Stimulated activated CD8-positive, alpha-beta memory T cell treated with anti-CD3 and anti-CD28 coated beads, Interleukin-2, amount 100 ng/mL, for 1 hour (primary cell): ENCODE measurements at places on chromosomes 6 and 20.

DNA sequence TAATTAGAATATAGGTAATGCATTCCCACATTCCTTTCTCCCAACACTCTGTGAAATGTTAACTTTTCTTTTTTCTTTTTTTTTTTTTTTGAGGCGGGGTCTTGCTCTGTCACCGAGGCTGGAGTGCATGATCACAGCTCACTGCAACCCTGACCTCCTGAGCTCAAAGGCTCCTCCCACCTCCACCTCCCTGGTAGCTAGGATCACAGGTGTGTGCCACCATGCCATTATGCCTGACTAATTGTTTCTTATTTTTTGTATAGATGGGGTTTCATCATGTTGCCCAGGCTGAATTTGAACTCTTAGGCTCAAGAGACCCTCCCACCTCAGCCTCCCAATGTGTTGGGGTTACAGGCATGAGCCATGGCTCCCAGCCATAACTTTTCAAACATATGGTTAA lies 135.7 kb upstream of the SHLD1 start:
- no peak for DNase-seq

DNA sequence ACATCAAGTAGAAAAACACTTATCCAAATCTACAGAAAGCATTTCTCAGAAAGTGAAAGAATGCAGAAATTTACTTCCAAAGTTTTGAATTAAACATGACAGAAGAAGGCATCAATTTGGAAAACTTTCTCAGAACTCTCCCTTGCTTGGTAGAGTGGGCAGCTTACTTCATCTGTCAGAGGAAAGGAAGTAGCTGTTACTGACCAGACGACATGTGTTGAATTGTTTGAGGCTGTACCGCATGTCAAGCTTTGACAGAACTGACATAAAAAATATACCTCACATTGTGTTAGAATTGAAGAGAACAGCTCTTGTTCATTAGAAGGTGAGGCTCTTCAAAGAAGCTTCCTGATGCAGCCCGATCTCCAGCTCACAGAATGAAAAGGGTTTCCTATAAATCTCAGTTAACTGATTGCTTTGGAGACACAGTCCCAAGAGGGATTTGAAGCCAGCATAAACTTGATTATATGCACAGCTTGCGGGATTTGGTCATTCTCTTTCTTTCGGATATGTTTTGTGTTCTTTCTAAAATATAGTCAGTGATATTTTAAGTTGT lies 190.7 kb downstream of the PLCB1 start:
- DNase-seq = no peak

DNA sequence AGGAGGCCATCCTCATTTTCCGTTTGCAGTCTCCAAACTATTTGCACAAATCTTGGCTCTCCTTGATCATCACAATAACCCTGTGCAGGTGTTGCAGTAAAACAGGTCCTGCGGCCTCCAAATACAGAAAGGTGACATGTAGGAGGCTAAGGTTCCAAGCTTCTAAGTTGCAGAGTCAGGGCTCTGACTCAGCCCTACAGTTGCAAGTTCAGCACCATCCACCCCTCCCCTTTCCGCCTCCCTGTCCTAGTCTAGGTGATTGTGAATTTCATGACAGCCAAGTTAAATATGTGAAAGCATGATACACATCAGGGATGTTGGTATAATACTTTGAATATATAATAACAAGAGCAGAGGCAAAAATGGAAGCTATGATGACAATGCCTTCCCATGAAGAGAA lies 317.3 kb upstream of the CDH4 start:
- DNase-seq = no peak

GRCh38 chr20:61341605-61342004 lies 89.5 kb downstream of the CDH4 start:
- DNase-seq = no peak

GRCh38 chr6:130423044-130423443 lies 57.2 kb downstream of the TMEM200A start:
- DNase-seq = no peak

DNA sequence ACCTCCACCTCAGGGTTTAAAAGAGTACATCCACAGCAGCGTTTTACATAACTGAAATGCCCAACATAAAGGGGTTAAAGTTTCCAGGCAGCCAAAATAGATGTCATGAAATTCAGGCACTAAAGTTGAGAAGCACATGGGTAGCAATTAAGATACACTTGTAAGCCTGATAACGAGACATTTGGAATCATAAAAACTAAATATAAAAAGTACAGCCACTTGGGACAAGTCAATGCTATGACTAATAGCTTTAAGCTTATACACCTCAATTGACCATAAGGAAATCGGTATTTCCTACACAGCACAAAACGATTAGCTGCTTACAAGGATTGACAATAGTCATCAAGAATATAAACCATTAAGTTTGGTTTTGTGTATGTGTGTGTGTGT lies 11.8 kb downstream of the LOC128125822 start:
- no peak for DNase-seq

DNA sequence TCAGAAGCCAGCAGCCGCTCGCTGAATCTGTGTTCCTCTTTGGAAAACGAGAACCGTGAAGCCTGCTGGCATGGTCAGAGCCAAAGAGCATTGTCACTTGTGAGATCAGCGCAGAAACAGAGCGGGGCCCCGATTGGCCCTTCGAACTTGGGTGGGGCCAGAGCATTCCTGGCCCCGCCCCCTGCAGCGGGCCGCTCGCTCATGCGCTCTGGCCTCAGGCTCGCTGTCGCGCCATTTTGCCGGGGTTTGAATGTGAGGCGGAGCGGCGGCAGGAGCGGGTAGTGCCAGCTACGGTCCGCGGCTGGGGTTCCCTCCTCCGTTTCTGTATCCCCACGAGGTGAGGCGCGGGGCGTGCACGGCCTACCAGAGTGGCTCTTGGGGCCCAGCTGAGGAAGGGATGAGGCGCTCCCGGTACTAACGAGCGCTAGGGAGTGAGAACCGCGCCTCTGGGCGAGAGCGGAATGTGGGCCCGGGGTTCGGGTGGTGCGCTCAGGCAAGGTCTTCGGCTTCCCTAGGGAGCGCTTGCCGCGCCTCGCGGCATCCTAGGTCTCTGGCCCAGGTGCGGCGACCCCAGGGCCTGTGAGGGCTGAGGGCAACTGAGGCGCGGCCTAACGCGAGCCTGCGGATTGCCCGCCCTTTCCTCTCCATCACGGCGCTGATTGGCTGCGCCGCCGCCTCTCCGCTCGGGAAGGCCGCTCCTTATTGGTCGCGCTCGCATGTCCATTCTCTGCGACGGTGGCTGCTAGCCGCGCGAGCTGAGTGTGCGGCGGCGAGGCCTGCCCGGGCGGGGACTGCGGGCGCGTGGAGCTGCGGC lies at the start of gene CSE1L:
Gene CSE1L (plus strand): TSS at position 226 of the 814 bp plus-strand sequence. CDS start 12,152 bp downstream, outside the sequence.
- peak; percentile 90 for DNase-seq

DNA sequence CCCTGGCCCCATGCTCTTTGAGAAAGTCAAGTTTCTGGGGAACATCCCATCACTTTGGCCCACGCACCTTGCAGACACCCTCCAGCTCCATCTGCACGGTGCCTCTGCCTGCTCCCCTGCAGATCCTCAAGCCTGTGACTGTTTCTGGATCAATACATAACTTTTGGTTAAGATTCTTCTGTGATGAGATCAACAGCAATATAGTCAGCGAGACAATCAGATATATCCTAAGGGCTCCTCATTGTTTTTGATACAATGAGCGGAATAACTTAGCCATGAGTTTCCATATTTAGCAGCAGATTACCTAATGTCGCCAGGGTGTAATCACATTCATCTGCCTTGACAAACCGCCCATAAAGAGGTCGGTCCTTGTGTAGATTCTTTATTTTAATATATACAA lies 109.3 kb upstream of the MTHFD1L start:
- no peak for DNase-seq

DNA sequence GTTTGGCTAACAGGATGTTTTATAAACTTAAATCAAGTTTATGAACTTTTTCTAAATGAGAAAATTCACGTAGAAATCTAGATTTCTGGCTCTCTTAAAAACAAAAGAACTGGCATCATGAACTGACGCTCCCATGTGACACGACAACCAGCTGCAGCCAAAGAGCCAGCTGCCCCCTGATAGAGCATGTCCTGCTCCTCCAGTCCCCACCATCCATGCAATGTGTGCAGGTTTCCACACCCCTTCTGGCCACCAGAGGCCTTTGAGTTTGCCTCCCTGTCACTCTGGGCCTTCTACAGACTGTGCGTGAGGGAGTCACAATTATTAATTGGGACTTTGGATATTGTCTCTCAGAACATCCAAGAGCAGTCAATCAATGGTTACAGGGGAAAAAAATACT lies 1.6 kb upstream of the GPLD1 start:
- DNase-seq = no peak

DNA sequence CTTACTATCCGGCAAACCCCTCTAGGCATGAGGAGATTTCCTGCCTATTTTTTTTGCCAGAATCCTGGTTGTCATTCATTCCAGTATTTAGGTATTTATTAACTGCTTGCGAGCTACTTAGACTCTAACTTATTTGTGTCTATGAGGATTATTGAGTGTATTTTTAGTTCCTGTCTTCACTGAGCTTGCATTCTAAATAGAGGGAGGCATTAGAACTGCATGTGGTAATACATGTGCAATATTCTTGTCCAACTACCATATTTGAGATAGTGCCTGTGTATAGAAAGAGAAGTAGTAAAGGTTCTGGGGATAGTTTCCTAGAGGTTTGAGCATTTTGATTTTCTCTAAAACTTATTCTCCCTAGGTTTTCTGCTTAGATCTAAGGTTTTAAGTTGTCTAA lies 308.9 kb downstream of the EYA4 start:
- no peak for DNase-seq

- no peak for DNase-seq
Measured at GRCh38 chr6:138349891-138350290, 27.8 kb upstream of the SMIM28 start.

DNA sequence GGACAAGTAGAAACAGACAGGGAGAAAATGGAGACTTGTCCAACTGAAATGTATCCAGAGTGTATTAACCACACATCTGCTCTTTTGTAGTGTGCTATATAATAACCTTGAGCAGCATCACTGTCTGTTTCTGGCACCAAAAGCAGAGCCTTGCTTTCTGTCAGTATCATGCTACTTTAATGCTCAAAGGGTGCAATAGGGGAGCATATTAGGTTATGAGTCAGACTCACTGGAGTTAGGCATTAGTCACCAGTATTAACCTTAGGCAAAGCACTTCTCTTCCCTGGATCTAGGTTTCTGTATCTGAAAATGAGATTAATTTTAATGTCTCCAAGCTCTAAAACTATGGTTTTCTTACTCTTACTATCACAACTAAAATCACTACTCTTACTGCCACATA lies 280.1 kb downstream of the TFAP2B start:
- no peak for DNase-seq

GRCh38 chr20:45853484-45853883 lies 3.7 kb downstream of the ACOT8 start:
- no peak for DNase-seq

- DNase-seq = no peak
Measured at GRCh38 chr6:36659271-36659670, 19.2 kb upstream of the CDKN1A start.

DNA sequence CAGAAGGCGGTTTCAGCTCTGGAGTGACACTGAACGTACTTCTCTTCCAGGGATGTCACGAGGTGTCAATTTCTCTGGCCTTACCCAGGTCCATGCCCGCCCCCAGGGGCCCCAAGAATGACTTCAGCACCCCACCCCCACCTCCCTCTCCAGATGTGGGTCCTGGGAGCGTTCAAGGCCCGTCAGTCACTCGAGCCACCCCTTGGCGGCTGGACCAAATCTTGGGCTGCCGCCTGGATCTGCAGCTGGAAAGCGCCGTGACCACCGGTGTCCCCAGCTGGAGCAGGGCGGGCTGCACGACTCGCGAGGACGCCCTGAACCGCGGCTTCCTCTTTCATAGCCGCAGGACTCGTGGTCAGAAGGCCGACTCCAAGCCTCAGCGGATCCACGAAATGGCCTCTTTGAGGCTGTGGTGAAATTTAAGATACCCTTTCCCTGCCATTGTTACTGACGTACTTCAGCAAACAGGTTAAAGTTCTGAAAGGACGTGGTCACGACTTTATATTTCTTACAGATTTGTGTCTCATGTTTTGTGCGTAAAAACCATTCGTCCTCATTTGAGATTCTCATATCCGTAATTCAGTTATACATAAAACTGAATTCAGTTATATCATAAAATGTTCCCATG lies 29.3 kb downstream of the TRIM38 start:
- DNase-seq = no peak

GRCh38 chr20:51542033-51542570 lies 417 bp downstream of the NFATC2 start:
- peak; percentile 32 for DNase-seq

- no peak for DNase-seq
Measured at GRCh38 chr6:138533667-138534066, 34.4 kb upstream of the NHSL1 start.

- DNase-seq = no peak
Measured at GRCh38 chr6:166629628-166630027, 2.6 kb upstream of the RPS6KA2 start.

DNA sequence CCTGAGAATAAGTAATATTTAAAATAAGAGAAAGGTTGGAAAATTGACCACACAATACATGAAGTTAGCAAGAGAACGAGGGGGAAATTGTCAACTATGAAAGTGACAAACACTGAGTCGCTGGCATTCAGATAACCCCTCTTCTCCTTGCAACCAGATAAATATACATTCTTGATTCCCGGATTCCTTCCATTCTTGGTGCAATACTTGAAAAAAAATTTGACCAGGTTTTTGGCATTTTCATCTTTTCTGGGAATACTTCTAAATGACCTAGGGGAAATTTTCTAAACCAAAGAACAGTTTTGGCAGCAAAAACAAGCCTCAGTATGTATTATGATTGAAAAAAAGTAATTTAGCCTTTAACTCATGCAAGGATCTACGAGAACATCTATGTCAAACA lies 164.0 kb downstream of the PDE7B start:
- DNase-seq = no peak

DNA sequence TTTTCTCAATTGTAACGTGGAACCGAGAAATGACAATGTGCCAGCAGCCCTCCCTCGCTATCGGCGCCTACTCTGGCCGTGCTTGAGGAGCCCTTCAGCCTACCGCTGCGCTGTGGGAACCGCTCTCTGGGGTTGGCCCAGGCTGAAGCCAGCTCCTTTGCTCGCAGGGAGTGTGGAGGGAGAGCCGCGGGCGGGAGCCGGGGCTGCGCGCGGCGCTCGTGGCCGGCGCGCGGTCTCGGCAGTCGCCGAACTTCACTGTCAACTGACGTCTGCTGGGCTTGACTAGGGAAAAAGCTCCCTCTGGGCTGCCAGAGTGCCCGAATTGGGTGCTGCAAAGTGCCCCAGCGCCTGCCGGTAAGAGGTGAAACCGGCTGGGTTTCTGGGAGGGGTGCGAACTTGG lies 29.7 kb upstream of the GCNT2 start:
- no peak for DNase-seq

GRCh38 chr6:39926668-39927067 lies 7.6 kb downstream of the MOCS1 start:
- no peak for DNase-seq

- DNase-seq = no peak
Measured at GRCh38 chr6:36120018-36120417, 10.3 kb upstream of the MAPK13 start.

- DNase-seq = no peak
Measured at GRCh38 chr20:40547483-40548091, 141.4 kb downstream of the MAFB start.

DNA sequence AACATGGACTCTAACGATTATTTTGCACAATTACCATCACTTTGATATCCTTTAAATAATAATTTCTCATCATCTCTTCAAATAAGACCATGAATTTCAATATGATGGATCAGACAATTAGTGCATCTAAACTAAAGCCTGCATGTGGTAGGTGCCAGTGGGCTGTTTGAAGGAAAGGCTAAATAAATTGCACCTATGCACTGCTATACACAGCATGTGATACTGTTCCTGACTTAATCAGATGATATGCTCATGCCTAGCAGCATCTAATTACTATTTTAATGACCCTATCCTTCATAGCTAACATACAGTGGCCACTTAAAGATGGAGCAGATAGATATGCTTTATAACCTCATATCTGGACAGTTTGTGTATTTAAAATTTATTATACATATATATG lies 731.6 kb upstream of the MANEA start:
- no peak for DNase-seq
